ENCODE measurements at places on chromosomes 7 and 10.

GRCh38 chr10:36450380-36450779 is 675.0 kb upstream of the ANKRD30A start:
- DNase-seq: peak; percentile 19

DNA sequence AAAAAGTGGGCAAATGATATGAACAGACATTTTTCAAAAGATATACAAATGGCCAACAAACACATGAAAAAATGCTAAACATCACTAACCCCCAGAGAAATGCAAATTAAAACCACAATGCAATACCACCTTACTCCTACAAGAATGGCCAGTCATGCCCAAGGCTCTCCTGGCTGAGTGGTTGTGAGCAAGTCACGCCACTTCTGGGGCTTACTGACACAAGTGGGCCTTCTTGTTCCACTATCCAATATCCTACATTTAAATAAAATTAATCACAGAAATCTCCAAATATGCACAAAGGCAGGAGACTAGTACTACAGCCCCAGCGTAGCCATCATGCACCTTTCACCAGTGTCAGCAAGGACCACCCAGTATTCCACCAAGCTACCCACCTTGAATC is 181.9 kb downstream of the TNS3 start:
- no peak for DNase-seq

- no peak for DNase-seq
Observed at GRCh38 chr10:470339-471003, 219.0 kb downstream of the DIP2C start.

DNA sequence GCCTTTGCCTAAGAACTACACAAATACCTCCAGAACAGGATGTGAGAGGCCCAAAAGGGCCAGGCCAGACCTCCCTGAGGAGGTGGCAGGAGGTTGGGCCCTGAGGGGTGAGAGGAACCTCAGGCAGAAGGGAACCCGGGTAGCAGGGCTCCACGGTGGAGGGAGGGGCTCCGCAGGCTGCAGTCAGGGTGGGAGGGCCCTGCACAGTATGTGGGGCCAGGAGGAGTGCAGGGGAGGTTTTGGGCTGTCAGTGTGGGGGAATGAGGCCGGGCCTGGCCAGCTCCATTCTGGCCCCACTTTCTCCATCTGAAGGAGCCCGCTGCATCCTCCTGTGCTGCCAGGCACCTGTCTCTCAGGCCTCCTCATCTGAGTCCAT is 25.9 kb downstream of the DNAJB12 start:
- DNase-seq: no peak

GRCh38 chr7:88344956-88345832 is 38.5 kb upstream of the STEAP4 start:
- peak; percentile 45 for DNase-seq

- DNase-seq: peak; percentile 68
Observed at GRCh38 chr7:636396-636795, 90.1 kb upstream of the DNAAF5 start.

GRCh38 chr10:71802715-71803488 is 29.6 kb upstream of the VSIR start:
- no peak for DNase-seq

- DNase-seq: no peak
Observed at GRCh38 chr7:30170476-30171205, 35.9 kb downstream of the MTURN start.

GRCh38 chr7:44141221-44141850 is at the start of gene MYL7:
Gene MYL7 (minus strand): TSS chr7:44141332. CDS start chr7:44141305, 27 bp downstream.
- peak; percentile 76 for DNase-seq

DNA sequence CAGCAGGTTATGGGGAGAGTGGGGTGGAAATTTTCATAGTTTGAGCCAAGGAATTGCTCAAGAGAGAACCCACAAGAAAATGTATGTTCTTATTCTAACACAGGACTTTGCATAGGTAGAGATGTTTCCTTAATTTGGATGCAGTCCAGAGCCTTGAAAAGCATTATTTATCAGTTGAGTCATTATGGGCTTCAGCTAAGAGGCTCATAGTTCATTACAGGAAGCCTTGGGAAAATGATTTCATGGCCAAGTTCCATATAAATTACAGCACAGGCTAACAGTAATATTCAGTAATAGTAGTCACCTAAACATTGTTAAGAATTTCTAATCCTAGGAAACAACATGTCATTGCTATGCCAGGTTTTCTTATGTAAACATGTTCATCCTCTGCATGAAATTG is 131.1 kb upstream of the PTPRZ1 start:
- no peak for DNase-seq

DNA sequence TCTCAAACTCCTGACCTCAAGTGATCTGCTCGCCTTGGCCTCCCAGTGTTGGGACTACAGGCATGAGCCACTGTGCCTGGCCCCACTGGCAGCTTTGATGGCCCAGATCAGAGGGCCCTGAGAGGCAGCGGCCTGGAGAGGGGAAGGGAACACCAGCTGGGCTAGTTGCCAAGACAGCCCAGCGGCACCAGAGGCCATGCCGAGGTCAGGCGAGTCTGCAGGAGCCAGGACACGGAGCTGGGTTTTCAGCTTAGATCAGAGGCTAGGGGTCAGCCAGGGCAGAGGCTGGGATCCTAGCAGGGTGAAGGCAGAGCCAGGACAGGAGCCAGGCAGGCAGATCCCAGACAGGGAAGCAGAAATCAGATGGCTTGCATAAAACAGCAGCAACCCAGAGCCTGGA is 92.9 kb downstream of the MYL10 start:
- DNase-seq: peak; percentile 35

- no peak for DNase-seq
Observed at GRCh38 chr10:44032216-44032615, 352.7 kb downstream of the CXCL12 start.

DNA sequence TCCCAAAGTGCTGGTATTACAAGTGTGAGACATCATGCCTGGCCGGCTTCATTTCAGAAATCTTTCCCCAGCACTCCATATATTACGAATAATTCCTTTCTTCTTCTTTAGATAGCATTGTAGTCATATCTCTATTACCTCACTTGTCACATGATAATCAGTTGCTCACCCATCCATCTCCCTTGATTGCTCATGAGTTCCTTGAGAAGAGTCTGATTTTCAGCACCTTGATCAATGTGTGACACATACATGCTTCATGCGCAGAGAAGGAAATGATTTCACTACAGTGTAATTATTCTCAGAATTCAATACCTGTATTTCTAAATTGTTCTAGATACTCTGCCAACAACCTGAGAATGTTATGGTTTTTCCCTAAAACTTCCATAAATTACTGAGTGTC is 26.7 kb upstream of the GGCT start:
- no peak for DNase-seq

GRCh38 chr7:4687956-4688355 is 5.9 kb downstream of the FOXK1 start:
- DNase-seq: no peak

GRCh38 chr10:91652364-91652763 is 19.5 kb upstream of the PPP1R3C start:
- peak; percentile 32 for DNase-seq

GRCh38 chr10:3944591-3944990 is 159.6 kb upstream of the KLF6 start:
- no peak for DNase-seq

DNA sequence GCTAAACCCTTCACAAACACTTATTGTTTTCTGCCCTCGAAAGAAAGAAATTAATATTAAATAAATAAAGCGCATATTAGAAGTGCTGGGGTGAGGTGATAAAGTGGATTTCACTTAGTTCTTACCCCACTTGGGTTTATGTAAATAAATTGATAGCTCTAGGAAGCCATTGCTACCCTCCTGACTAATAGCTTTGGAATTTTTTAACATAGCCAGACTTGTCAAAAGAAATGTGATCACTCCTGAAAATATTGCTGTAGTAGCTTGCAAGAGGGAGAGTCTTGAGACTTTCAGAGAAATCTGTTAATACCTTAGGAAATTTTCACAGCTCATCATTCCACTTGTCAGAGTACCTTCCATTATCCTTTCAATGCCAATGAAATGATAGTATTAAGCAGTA is 7.6 kb downstream of the ARL5B start:
- no peak for DNase-seq

- no peak for DNase-seq
Observed at GRCh38 chr7:32870298-32870697, 21.3 kb downstream of the KBTBD2 start.

GRCh38 chr10:14414901-14415300 is 84.2 kb upstream of the FRMD4A start:
- DNase-seq: no peak

DNA sequence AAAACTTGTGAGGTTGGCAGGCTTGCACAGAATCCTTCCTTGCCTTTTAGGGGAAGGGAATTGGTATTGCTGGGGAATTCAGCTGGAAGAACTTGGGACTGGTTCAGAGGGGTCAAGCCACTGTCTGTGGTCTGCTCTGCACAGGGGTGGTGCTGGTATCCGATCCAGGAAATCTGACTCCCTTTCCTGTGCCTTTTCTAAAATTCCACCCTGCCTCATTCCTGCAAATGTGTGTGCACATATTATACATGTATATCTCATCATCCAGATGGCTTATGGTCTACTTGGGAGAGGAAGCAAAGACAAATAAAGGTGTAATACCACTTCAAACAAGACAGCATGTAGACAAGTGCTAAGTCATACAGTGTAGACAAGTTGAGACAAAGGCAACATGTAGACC is 14.3 kb downstream of the UBTD1 start:
- no peak for DNase-seq

GRCh38 chr10:43177595-43177994 is 39.4 kb downstream of the CSGALNACT2 start:
- DNase-seq: no peak

- peak; percentile 49 for DNase-seq
Observed at GRCh38 chr10:122282909-122283308, 11.8 kb downstream of the BTBD16 start.

DNA sequence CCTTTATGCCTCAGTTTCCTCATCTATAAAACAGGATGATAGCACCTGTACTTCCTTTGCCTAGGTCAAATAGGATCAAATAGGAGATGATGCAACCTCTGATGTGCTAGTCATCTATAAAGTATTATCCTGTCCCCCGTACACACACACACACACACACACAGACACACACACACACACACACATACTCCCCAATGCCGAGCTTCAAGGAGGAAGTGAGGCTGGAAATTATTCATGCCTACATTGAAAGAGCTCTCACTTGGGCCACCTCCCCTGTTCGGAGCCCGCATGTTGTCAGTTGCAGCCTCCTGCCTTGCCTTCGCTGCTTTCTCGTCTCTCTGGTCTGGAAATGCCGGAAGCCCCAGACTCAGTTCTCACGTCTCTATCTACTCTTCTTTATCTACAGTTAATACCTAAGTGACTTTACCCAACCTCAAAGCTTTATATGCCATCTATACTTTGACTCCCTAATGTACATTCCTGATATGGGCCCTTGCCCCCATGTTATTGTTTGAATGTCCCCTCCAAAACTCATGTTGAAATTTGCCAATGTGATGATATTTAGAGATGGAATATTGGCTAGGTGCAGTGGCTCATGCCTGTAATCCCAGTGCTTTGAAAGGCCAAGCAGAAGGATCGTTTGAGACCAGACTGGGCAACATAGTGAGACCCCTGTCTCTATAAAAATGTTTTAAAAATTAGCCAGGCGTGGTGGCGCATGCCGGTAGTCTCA is 6.9 kb upstream of the UBE2H start:
- no peak for DNase-seq

DNA sequence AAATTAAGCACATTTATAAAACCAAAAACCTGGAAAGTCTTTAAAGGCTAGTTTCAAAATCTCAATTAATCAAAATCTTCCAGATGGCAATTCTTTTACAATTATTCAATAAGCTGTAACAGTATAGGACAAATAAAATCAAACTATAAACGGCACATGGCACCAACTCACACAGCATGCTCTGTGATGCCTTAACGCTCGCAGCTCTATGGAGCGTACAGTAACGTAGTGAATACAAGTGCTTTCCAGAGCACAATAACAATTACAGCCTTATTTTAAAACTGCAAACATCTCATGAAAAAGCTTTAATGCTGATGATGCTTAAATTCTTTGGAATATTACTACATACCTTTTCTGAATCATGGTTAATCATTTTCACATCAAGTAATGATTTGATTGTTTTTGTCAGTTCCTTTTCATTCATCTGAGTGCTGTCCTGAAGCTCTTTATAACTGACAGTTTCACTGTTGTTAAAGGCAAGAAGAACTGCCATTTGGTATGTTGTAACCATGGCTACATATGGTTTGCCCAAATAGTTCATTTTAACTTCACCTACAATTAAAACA is 74.2 kb downstream of the CUL2 start:
- no peak for DNase-seq

DNA sequence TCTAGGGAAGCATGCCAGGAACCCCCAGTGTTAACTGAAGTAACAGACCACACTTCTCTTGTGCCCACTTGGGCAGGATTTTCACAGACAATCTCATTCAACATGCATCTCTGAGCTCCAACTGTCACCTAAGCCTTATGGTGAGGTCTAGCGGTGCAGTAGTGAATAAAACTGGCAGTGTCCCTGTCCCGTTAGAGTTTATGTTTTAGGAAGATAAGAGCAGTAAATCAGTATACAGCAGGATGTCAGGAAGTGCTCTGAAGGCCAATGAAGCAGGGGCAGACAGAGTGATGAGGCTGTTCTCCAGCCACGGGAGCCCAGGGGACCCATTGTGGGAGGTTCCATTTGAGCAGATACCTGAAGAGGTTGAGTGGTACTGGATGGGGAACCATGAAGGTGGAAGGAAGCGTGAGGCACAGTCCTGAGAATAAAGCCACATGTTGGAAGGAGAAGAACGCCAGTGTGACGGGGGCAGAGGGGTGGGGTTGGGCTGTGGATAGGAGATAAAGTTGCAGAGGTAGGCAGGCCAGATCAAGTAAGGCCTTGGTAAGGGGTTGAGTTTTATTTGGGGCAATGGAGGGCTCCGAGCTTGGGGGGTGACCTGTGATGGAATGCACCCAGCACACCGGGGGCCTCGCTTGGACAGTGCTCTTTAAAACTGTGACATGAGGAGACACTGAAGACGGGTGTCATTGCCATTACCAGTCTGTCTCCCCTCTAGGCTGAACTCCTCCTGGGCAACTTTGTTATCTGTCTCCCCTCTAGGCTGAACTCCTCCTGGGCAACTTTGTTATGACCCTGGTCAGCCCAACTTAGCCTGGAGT is 6.6 kb downstream of the GDF10 start:
- no peak for DNase-seq

DNA sequence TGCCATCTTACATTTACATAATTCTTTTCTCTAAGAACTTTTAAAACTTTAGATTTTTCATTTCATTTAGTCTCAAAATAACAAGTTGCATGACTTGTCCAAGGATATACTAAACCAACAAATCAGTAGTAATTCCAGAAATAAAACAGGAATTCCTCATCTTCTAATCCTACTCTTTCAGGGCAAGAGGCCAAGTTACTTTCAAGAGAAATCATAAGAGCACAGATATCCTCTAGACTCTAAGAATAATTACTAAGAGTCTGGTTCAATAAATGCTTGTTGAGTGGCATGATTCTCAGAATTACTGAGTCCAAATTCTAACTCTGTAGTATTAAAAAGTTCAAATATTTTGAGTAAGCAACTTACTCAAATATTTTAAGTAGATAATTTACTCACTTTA is 12.9 kb downstream of the PDZD8 start:
- DNase-seq: no peak

DNA sequence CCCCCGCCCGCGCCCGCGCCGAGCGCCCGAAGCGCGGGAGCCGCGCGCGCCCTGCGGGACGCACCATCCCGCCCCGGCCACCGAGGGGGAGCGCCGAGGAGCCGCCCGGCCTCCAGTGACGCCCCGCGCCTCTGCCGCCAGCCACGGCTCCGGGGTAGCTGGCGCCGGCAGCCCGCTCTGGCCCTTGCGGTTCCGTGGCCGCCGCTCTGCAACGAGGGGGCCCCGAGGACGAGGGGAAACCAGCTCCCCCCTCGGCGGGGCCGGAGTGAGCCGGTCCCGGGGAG is at the start of gene PAXIP1:
Gene PAXIP1 (minus strand): TSS at position 33 of the 284 bp plus-strand sequence. CDS start 195 bp downstream, outside the sequence.
- peak; percentile 52 for DNase-seq

GRCh38 chr7:86950360-86950759 is 109.1 kb downstream of the ELAPOR2 start:
- DNase-seq: no peak
